T-helper 2 cell (primary cell): ENCODE measurements at places on chromosomes 13 and 19.

DNA sequence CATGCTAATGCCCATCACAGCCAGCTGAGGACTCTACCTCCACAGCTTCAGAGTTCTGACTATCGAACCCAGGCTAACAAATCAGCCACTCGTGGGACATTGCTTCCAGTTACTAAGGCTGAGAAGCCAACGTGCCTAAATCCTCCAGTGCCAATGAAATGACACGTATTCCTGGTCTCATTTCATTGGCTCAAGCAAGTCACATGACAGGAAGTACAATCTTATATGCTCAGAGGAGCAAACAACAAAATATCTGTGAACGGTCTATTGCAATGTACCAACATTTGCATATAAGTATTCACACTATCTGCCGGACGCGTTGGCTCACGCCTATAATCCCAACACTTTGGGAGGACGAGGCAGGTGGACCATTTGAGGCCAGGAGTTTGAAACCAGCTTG, 12.8 kb upstream of the IZUMO2 start:
- DNase-seq = no peak

DNA sequence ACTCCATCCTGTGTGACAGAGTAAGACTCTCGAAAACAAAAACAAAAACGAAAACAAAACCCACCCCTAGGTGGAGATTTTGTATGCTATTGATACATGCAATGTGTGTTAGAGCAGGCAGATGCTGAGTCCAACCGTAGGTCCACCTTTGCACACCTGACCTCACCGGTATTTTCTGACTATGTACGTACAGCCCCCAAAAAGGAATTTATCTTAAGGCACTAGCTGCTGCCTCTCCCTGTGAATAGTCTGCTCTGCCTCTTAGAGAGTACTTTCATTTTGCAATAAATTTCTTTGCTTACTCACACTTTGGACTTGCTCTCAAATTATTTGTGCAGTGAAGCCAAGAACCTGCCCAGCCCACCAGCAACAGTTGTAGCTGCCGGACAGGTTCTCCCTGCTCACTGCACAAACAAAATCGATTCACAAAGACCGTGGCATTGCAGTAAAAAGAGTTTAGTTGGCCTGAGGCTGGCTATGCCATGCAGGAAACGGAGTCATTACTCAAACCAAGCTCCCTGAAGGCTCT, 8.2 kb upstream of the ZNF77 start:
- no peak for DNase-seq

DNA sequence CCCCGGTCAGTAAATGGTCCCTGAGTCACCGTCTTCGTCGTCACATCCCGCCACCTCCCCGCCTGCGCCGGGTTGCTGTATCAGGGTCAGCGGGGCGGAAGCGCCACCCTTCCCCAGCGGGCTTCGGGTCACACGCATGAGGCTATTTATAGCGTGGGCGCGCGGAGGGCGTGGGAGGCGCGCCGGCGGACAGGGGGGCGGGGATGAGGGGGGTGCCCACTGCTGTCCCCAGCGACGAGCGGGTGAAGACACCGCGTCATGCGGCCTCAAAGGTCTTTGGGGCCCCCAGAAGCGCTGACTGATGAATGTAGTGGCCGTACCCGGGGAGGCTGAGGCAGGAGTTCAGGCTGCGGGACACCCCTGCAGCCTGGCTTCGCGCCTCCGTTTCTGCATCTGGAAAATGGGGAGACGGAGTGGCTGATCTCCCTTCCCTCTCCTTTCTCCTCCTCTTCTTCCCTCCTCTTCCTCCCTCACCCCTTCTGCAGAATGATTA, 7.9 kb downstream of the UNC13A start:
- no peak for DNase-seq

- no peak for DNase-seq
Observed at GRCh38 chr19:898663-899062, 5.4 kb downstream of the RNU6-9 start.

GRCh38 chr19:9861503-9861902, 26.4 kb downstream of the PIN1 start:
- no peak for DNase-seq

DNA sequence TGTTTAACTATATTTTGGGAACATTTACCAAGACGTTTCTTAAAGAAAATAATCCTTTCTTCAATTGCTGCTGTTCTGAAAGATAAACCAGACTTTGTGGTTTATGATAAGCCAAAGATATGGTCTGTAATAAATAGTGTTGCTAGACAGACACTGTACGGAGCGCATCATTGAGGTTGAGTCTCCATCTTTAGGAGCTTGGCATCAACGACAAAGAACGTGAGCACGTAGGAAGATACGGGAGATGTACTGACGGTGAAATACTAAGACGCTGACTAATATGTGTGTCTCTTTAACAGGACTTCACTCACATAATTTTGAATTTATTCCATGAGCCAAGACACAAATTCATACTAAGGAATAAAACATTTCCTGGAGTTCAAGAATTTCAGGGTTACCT, 16.2 kb downstream of the TEX29 start:
- DNase-seq = no peak

- peak; percentile 8 for DNase-seq
Observed at GRCh38 chr13:80363890-80364503, 23.1 kb upstream of the SPRY2 start.

- no peak for DNase-seq
Observed at GRCh38 chr19:28242317-28242927, 970.5 kb downstream of the UQCRFS1 start.

- DNase-seq = no peak
Observed at GRCh38 chr13:78759704-78760103, 100.7 kb upstream of the OBI1 start.

GRCh38 chr19:55070466-55071128, 5.1 kb upstream of the EPS8L1 start:
- DNase-seq = no peak

DNA sequence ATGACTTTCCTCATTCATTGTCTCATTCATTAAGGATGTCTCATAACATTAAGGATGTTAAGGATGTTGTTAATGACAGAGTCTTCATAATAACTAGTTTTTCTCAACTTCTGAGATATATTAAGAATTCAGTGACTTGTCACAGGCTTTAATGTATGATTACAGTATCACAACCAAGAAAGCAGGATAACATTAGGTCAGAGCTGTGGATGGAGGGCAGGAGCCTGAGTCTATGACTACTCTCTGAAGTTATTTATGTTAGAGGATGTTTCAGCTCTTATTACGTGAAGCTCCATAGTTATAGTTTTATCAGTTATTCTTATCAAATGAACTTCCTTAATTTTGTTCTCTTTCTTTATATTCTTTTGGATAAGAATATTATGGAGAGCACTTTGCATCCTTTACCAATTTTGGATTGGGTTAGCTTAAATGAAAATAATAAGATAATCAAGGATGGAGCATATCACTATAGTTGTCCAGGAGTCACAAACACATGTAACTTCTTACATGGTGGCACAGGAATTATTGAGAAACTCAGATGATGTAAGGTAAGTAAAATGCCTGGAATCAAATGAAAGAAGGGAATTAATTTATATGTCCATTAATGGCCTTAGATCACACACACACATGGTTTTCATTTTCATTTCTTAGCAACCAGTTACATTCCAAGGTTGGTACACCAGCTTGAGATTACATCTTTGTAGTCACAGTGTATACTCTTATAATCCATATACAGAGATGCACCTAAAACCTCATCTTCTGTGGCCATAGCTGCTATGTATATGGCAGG, 57.0 kb downstream of the SLC10A2 start:
- DNase-seq = no peak

- DNase-seq = no peak
Observed at GRCh38 chr19:45150751-45151281, 10.0 kb downstream of the NKPD1 start.

DNA sequence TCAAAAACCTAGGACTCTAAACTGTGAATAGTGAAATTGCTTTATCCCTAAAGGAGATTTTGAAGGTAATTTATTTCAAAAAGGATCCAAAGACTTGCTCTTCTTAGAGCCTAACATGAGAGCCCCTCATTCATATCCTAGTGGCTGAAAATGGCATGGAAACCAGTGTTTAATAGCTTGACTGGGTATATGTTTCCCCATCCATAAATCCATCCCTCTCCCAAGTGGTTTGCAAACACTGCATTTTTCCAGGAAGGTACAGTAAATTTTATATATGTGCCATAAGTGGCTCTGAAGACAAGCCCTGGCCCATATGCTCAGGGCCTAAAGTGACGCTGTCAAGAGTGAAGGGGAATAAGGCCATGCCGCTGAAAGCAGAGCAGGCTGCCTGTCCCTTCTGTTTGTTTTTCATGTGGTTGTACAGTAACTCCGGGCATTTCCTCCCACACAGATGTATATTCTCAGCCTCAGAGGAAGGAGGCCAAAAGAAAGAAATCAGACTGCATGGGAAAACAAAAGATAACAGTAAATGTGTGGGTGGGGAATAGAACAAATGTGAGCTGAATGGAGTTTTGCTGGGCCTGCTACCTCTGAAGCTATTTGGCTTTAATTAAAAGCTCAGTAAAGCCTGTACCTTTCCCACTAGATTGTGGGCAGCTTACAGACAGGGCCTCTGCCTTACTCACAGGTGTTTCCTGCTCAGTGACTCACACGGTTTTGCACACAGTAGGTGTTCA, 181.9 kb downstream of the PCDH9 start:
- no peak for DNase-seq

DNA sequence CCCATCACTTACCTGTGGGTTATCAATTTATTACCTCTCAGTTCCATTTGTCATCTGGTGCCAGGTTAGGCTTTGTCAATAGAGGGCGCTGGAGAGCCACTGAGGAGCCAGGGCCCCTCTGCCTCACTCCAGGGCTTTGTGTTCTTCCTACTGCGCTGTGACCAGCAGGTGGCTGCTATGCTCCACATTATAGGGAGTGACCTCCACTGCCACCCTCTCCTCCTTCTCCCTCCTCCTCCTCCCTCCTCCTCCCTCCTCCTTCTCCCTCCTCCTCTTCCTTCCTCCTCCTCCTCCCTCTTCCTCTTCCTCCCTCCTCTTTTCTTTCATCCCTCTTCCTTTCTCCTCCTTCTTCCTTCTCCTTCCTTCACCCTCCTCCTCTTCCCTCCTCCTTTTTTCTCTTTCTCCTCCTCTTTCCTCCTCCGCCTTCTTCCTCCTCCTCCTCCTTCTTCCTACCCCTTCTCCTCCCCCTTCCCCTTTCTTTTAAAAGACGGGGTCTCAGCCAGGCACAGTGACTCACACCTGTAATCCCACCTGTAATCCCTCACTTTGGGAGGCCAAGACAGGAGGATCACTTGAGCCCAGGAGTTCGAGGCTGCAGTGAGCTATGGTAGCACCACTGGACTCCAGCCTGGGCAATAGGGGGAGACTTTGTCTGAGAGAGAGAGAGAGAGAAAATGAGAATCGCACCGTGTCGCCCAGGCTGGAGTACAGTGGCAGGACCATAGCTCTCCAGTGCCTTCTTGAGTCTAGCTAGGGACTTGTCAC, 10.3 kb upstream of the ZBTB32 start:
- DNase-seq = peak; percentile 85

GRCh38 chr13:113839536-113840204, 24.2 kb downstream of the GAS6 start:
- no peak for DNase-seq

DNA sequence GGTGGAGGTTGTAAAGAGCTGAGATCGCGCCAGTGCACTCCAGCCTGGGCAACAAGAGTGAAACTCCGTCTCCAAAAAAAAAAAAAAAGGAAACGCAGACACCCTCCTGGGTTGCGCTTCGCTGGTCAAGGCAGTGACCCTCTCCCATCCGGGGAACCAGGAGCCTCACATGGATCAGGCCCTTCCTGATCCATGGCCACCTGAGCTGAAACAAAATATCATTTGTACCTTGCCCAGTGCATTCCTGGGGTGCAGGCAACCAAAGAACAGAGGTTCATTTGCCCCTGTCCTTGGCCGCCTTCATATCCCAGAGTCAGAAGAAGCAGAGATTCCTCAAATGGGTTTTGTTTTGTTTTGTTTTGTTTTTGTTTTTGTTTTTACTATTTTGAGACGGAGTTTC, 8.0 kb upstream of the LSM4 start:
- no peak for DNase-seq

GRCh38 chr13:34833562-34834182, 108.4 kb upstream of the NBEA start:
- DNase-seq = no peak

- no peak for DNase-seq
Observed at GRCh38 chr19:17455308-17456123, 5.2 kb downstream of the NXNL1 start.

GRCh38 chr13:105655046-105655445, 880.4 kb downstream of the EFNB2 start:
- DNase-seq = no peak

DNA sequence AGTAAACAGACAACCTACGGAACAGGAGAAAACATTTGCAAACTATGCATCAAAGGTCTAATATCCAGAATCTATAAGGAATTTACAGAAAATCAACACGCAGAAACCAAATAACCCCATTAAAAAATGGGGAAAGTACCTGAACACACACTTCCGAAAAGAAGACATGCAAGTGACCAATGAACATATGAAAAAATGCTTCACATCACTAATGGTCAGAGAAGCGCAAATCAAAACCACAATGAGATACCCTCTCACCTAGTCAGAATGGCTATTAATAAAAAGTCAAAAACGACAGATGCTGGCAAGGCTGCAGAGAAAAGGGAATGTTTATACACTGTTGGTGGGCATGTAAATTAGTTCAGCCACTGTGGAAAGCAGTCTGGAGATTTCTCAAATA, 29.5 kb downstream of the SLC25A15 start:
- DNase-seq = no peak
